Cardiac fibroblast (primary cell): ENCODE measurements at places on chromosomes 12 and 14.

- no peak for DNase-seq
These were observed 40.8 kb upstream of the BCL7A start for GRCh38 chr12:121980892-121981272.

DNA sequence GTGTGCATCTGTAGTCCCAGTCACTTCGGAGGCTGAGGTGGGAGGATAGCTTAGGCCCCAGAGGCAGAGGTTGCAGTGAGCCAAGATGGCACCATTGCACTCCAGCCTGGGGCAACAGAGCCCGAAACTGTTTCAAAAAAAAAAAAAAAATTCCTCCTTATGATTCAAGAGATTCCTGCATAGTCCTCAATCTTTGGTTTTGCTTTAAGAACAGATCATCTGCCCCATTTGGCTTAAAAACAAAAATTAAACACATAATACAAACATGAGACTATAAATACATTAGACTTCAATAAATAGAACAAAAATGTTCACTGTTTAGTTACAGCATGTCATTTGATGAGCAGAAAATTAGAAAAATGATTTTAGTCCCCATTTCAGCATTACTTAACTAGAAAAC lies 131.2 kb downstream of the PAWR start:
- DNase-seq, result peak; percentile 17

GRCh38 chr12:41777064-41777790 lies 367.4 kb downstream of the GXYLT1 start:
- DNase-seq, result no peak

- peak; percentile 18 for DNase-seq
These were observed 21.0 kb upstream of the RNASE2 start for GRCh38 chr14:20934148-20934762.

DNA sequence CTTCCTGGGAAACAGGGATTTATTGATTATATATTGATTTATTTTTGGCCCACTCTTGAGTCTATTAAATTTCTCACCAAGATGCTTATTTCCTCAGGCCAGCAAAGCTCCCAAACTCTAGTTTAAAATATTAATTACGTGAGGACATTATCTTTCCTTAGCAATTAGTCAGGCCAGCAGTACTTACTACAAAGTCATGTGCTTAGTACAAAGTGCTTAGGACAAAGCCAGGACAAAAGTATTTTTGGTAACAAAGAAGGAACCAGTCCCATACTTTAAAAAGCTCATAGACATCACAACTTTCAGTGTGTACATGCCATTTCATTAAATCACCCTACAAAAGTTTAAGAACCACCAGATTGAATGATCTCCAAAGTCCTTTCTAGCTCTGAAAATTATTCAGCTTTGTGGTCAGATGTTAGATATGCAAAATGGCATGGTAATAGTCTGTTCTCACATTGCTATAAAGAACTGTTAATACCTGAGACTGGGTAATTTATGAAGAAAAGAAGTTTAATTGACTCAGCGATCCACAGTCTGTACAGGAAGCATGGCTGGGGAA lies 94.7 kb upstream of the PWP1 start:
- DNase-seq, result no peak

GRCh38 chr12:21552635-21553328 lies 26.7 kb downstream of the SPX start:
- no peak for DNase-seq

DNA sequence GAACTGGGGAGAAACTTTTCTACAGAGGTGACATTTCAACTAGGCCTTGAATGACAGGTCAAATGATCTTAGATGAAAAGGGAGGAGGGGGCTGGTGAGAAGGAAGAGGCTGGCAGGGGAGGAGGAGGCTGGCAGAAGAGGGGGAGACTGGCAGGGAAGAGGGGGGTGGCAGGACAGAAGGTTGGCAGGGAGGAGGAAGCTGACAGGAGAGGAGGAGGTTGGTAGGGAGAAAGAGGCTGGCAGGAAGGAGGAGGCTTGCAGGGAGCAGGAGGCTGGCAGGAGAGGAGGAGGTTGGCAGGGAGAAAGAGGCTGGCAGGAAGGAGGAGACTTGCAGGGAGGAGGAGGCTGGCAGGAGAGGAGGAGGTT lies 63.4 kb upstream of the PPP4R3A start:
- no peak for DNase-seq

- no peak for DNase-seq
These were observed 106.6 kb downstream of the BRMS1L start for GRCh38 chr14:35932659-35933159.

DNA sequence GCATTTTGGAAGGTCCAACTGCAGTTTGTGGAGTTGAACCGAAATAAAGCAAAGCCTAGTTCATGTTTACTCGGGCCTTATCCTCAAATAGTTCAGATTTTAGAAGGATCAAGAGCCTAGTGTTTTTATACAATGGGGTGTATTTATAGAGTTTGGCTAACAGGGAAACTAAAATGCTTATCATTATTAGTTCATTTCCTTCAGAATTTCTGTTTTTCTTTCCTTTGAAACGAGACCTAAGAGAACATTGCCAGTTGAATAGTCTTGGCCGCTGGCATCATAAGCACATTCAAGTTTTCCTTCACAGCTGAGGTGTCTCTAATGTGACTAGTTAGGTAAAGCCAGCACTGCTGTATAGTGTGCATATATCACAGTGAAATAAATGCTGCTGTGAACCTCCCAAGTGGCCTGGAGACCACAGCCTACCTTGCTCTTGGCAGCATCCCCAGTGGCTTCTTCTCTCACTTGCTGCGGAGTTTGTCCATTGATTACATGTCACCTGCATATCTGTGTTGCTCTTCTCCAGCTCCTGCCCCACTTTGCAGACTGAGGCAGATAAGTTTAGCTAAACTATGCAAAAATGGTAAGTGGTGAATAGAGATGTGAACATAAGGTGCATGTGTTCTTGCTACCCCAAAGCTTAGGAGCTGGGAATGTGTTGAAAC lies 88.8 kb downstream of the ANO6 start:
- peak; percentile 47 for DNase-seq

GRCh38 chr12:75208856-75209811 lies 505 bp downstream of the KCNC2 start:
- peak; percentile 35 for DNase-seq

DNA sequence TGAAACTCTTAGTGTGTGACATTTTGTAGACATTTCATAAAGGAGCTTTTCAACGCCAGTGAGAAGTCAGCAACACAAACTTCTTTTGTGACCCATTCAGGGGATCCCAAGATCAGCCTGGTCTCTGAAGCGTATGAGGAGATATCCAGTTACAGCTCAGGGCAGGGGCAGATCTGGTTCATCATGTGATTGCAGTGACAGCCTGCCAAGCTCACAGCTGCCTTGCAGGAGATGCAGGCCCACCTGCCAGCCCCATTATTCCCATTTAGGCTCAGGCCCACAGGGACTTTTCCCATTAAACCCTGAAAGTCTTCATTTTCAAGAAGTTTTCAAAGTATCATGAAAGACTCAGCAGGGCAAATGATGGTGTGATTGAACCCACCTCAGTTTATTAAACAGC lies 38.3 kb downstream of the SRGAP1 start:
- peak; percentile 16 for DNase-seq

DNA sequence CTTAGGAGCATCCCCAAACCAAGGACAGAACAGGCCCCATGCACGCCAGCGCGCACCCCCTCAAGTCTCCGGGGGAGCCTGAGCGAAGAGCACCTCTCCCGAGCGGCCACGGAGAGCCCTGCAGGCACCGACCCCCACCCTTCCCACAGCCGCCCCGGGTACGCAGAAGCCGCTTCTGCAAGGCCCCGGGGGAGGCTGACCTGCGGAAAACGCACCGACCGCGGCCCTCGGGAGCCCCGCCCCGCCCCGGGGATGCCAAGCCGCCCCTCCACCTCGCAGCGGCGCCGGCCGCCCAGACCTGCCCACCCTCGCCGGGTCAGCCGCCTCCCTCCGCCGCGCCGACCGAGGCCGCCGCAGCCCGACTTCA lies 385 bp downstream of the CAPRIN2 start:
- DNase-seq, result no peak

GRCh38 chr14:58200846-58201245 lies 897 bp downstream of the ACTR10 start:
- DNase-seq, result no peak

DNA sequence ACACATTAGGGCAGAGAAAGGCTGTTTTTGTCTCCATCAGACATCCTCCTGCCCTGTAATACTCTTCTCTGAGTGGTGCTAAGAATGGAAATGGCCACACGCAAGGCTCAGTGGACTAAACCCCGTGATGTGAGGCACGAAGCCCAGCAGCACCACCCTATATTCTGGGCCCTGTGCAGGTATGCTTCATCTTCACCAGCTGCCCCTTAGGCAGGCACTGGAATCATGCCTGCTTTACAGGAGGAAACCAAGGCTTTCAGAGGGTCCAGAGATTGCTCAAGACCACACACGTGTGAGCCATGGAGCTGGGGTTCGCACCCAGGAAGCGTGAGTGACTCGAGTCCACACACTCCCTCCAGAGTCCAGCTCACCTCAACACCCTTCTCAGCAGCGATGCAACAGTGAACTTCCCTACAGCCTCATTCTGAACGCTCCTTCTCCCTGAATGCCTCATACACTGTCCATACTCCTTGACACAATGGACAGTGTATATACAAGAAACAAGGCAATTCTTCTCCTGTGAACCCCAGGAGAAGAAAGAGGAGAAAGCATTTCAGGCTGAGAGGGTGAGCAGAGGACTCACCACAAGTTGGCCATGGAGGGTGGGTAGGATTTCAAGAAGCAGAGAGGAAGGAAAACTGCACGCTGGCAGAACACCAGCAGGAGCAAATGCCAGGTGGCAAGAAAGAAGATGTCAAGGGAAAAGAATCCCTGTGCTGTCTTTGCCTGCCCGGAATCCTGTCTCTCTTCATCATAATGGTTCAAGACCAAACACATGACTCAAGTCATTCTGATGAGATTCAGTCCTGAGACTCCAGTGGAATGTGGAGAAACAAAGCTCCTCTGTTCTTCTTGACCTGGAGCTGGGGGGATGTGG lies 39.1 kb downstream of the NT5DC3 start:
- peak; percentile 42 for DNase-seq

- DNase-seq, result no peak
These were observed 104.0 kb downstream of the NCOR2 start for GRCh38 chr12:124463341-124463921.

GRCh38 chr14:52272375-52272774 lies 4.9 kb downstream of the PTGDR start:
- DNase-seq, result peak; percentile 73

- DNase-seq, result peak; percentile 92
These were observed 119.8 kb downstream of the SINHCAF start for GRCh38 chr12:31206038-31206670.

DNA sequence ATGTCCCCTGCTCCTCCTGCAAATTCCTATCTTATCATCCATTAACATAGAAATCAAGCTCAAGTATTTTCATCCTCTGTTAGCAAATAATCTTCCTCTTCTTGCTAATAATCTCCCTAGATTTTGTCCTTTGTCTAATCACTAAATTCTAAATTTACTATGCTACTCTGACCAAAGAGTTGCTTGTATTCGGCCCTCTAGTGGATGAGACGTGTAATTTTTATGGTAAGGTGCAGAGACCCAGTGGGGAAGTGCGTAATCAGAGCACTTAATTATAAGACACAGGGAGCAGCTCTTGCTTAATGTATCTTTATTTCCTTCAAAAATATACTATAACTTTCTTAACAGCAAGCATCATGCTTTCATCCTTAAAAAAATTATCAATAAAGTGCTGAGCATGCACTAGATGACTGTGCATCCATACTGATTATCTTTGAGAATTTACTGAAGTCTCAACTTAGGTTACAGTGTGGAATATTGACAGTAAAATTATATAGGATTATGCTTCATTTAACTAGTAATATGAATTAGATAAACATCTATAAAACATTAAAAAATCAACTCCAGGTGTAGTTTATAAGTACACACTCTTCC lies 212.6 kb downstream of the SLC16A7 start:
- DNase-seq, result peak; percentile 61

DNA sequence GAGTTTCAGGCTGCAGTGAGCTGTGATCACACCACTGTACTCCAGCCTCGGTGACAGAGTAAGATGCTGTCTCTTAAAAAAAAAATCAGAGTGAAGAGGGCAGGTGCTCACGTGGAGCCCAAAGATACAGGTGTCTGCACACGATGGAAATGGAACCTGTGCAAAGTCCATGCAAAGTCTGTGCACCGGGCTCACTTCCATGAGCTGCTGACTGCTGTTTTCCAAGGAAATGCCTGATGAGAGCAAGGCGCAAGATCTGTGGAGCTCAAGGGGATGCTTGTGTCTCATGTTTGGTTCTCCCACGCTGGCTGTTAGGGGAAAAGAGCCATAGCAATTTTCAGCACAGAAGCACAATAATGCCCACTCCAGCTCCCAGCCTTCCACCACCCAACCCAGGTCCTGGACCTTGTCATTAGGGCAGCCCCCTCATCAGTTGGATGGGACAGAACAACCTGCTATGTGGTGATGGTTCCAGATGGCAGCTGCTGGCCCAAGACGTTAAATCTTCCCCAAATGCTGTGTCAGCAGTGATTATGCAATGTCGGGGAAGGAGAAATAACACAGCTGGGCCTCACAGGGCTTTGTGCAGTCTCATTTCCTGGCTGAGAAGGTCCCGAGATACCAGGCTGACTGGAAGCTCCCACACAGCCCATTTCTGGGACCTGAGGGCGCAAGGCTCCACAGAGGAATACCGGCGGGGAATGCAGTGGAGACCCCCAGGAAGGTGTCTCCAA lies 27.9 kb upstream of the DICER1 start:
- DNase-seq, result peak; percentile 90

GRCh38 chr14:93228550-93228949 lies 21.5 kb downstream of the UBR7 start:
- no peak for DNase-seq

- no peak for DNase-seq
These were observed 24.8 kb downstream of the GPR68 start for GRCh38 chr14:91219517-91220389.

DNA sequence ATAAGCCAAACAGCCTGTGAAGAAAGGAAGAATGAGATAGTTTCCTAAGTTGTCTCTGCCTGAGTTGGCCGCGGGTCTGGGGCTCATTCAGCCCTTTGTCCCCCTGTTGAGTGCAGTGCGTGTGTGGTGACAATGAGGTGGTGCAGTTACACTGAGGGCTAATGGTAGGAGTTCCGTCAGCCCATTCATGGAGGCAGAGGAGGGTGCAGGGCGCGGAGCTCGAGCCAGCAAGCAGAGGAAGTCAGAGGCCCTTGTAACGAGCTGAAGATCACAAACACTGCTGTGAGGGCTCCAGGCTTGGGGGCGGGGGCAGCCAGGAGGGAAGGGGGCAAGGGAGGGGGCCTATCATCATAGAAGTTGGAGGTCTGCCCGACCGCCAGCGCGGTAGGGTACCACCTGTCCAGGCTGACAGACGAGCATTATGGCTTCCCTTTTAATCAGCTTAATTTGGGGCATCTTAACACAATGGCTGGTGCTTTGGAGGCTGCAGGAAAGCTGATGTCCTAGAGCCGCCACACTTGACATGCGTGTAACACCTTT lies 20.5 kb downstream of the CCND2 start:
- DNase-seq, result no peak

DNA sequence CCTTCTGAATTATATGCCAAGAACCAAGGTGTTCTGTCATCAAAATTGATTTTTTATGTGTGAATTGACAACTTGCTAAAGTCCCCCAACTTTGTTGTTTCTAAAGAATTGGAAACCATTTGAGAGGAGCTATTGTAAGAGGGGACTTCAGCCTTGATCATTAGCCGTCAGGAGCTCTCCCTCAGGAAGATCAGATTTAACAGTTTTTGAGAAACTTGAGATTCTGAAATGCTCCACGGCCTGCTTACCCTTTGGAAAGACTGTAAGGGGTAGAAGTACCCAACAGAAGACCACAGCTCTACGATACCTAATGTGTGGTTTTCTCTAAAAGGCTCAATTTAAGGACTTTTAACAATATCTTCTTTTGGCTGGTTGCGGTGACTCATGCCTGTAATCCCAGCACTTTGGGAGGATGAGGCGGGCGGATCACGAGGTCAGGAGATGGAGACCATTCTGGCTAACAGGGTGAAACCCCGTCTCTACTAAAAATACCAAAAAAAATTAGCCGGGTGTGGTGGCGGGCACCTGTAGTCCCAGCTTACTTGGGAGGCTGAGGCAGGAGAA lies 51.1 kb downstream of the BAZ2A start:
- no peak for DNase-seq
